ENCODE measurements at places on chromosomes 7 and 10.

- no peak for DNase-seq
Measured at GRCh38 chr7:131122394-131122793, 205.3 kb upstream of the MKLN1 start.

GRCh38 chr7:51666751-51667150 lies 350.1 kb upstream of the COBL start:
- no peak for DNase-seq

GRCh38 chr7:363626-364025 lies 73.7 kb downstream of the FOXL3 start:
- DNase-seq, result no peak

DNA sequence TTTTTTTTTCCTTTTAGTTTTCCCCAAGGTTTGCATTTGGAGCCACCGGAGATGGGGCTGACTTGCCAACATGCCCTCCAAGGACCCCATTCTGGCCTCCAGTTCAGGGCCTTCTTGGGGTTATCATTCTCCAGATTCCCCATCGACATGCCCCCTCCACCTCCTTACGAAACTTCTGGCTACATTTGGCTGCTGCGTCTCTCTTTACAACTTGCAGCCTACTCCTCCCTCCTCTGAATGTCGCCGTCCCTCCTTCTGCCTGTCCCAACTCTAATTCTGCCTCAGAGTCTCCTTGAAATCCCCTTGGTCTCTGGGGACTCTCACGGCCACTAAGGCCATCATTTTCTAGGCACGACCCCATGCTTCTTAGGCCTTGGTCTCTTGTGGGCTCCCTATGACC lies 72.2 kb upstream of the PODXL start:
- no peak for DNase-seq

All from stimulated activated naive CD4-positive, alpha-beta T cell treated with Interleukin-2 at 50 U/mL for 16 hours (primary cell).